ENCODE measurements at places on chromosomes 16 and 17. TPM values are rescaled to one million over a fixed set of nuclear protein-coding genes. Genes with fewer than 3 reads are reported as not detected.

ST6GALNAC2 gene
- total RNA-seq: not detected

AXIN2 gene
- 4.9 TPM for total RNA-seq

TOP2A gene
- total RNA-seq: 161 TPM

TTYH2 gene
- 6.8 TPM for total RNA-seq

C16orf46 gene
- 0.41 TPM for total RNA-seq

CLEC19A gene
- not detected for total RNA-seq

RCVRN gene
- total RNA-seq: not detected

HES7 gene
- 1.8 TPM for total RNA-seq

TP53TG3 gene
- total RNA-seq: not detected

DNAI2 gene
- 0.12 TPM for total RNA-seq

HOXB6 gene
- 0.99 TPM for total RNA-seq

DHRS7C gene
- not detected for total RNA-seq

TP53TG3C gene
- total RNA-seq: not detected

CYB5D1 gene
- total RNA-seq: 11.8 TPM

CCL5 gene
- total RNA-seq: 30.2 TPM

PRDM7 gene
- not detected for total RNA-seq

NME4 gene
- total RNA-seq: 57.2 TPM

KCTD11 gene
- total RNA-seq: 5.3 TPM

FMNL1 gene
- total RNA-seq: 363 TPM

PDP2 gene
- 52.2 TPM for total RNA-seq
